ENCODE measurements at places on chromosomes 12 and 14. TPM values are rescaled to one million over a fixed set of nuclear protein-coding genes. Genes with fewer than 3 reads are reported as not detected.
A peak's percentile ranks its signal among the peaks of the same experiment; 100 is the strongest.

DNA sequence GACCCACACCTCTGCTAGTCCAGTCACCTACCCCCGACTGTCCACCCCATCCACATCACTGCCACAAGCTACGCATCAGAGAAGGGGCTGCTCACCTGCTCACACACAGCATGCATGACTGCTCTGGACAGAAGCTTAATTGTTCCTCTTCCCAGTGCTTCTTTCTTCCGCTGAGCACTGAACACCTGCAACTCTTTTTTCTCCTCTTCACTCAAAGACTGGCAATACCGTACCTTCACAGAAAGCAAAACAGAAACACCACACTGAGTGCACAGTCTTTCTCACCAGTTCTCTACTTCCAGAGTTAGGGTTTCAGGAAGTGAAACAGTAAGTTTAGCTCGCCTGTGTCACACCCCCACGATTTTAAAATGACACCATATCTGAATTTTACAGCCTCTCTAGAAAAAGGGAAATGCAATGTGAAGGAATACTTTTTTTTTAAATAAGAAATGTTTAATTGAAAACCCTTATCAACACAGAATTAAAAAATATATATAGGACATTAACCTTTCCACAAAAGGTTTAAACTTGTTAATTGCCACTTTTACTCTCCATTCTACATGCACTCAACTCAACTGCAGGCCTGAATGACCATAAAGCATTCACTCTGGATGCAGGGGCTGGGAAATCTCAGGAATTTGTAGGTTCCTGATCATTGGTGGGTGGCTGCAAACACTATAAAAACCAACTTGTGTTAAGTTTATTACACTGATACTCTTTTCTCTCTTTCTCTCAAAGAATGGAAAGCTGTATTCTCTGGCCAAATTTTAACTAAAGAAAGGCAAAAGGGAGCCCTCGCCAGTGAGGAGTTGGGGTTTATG lies 120.0 kb downstream of the PRICKLE1 start:
- DNase-seq: no peak

The PLEKHH1 gene
- 0.17 TPM for polyA plus RNA-seq

DNA sequence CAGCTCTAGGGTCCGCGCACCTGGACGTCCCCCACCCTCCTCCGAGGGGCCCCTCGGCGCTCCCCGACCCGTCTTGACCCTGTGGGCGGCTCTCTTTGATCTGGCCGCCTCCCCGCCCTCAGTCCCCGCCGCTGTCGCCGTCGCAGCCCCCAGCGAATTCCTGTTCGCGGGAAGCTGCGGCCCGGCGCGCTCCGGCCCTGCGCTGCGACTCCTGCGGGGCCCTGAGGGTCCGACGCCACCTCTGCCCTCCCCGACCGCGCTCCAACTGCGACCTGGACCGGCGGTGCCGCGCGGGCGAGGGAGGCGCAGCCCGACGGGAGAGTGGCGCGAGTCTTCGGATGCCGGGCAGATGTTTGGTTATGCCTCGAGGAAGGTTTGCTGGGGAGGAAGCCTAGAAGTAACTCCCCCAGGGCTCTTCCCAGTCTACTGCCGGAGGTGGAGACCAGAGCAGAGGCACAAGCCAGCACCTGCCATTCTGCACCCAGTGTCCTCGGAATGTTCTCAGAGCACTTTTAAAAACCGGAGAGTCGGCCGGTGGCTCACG lies 440 bp upstream of the ISM2 start:
- no peak for DNase-seq

DNA sequence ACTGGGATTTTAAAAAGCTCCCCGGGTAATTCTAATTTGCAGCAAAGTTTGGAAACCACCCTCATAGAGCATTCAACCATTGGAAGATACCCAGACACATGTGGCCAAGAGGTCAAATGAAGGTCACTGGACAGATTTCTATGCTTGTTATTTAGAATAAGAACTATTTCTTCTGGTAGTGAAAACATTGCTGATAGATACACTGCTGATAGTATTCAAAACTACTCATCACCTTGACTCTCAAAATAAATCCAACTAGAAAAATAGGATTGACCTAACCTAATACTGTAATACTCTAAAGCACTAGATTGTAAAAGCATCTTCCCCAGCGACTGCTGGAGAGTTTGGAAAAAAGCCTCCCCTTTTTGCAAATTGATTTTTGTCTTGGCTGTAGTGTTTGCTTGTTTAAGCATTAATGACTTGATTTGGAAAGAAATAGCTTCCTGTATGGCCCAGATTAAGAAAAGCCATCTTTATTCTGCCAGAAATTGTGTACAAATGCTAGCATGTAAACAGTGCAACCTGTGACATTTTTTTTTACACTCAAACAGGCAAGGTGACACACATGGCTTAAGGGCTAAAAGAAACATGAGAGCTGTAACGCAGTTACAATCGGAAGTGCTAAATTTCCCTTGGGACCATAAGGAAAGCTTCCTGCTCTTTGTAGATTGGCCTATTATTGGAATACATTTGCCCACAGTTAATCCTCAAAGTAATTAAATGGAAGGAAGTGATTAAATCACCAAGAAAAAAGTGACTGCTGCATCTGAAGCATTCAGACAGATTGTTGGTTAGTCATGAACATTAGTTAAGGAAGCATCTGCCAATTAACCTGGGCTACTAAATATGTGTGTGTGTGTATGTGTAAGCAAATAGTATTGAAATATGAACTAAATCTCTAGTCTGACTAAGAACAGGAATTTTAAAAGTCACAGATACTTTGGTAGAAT lies 356.5 kb upstream of the ATP2B1 start:
- peak; percentile 83 for DNase-seq

GRCh38 chr14:85296456-85297210 lies 233.3 kb upstream of the FLRT2 start:
- peak; percentile 67 for DNase-seq

The ESR2 gene
- 0.08 TPM for polyA plus RNA-seq

DNA sequence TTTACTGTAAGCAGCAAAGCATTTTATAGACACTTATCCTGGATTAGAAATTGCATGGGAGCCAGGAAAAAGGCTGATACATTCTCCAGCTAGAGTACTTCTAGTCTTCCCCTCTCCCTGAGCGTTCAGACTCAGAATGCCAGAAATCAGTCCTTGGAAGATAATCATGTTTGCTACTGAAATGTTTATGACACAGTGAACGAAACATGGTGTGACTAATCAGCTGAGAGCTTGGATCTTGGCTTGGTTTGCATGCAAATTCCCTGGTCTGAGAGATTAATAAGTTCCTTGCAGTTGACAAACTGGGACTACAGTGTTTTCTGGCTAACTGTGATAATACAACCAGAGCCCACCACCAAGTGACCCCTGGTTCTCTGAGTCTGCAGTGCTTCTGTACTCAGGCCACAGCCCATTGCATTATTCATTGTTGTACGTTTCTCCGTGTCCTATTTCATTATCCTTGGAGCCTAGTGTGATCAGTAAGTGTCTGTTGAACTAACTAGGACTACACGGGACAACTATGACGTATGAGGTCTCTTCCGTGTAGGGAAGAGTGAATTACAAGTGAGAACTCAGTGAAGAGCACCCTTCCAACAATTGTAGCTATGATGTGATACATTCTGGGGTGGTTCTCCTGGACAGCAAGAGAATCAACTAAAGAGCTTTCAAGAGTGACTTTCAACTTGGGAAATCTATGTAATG lies 34.6 kb upstream of the EVL start:
- DNase-seq: peak; percentile 52

Measured in endothelial cell of umbilical vein (primary cell).